ENCODE measurements at places on chromosomes 7 and 10.

GRCh38 chr10:31647861-31648260, 280.8 kb downstream of the ARHGAP12 start:
- peaks cover 42% of the 10 kb centered on the region for H3K4me1 ChIP-seq
- no peak overlapping the region for H3K27ac ChIP-seq
- H3K27me3 ChIP-seq: no peaks in the 10 kb centered on the region
- no peaks in the 10 kb centered on the region for H3K36me3 ChIP-seq
- H3K4me3 ChIP-seq: no peak overlapping the region
- DNase-seq: no peak

- H3K4me3 ChIP-seq: no peak overlapping the region
- H3K36me3 ChIP-seq: no peaks in the 10 kb centered on the region
- peaks cover 41% of the 10 kb centered on the region for H3K4me1 ChIP-seq
- no peaks in the 10 kb centered on the region for H3K27me3 ChIP-seq
Measured at GRCh38 chr10:72252972-72253371, 20.8 kb upstream of the DDIT4 start.

DNA sequence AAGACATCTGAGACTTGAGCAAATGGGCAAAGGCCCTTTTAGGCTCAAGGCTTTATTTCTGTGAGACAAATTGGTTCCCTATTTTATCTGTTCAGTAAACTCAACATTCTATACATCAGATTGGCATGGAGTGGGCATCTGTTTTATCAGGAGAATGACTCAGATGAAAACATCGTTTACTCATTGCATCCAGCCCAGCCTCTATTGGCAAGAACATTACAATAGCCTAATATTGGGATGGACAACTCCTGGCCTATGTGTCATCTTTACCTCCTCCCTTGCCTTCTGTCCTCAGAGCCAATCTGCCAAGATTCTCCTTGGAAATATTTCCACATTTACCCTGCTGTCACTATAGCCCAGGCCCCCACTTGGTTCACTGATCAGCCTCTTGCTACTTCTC, 5.5 kb upstream of the BLNK start:
- no peaks in the 10 kb centered on the region for H3K36me3 ChIP-seq
- no peaks in the 10 kb centered on the region for H3K27me3 ChIP-seq
- peak overlapping the region; percentile 21 for H3K27ac ChIP-seq
- no peak overlapping the region for H3K4me3 ChIP-seq
- DNase-seq: no peak

- H3K4me1 ChIP-seq: peaks cover 44% of the 10 kb centered on the region
- peak overlapping the region; percentile 68 for H3K27ac ChIP-seq
- H3K27me3 ChIP-seq: no peaks in the 10 kb centered on the region
- no peaks in the 10 kb centered on the region for H3K36me3 ChIP-seq
Measured at GRCh38 chr10:13775786-13776775, 189.3 kb downstream of the PRPF18 start.

DNA sequence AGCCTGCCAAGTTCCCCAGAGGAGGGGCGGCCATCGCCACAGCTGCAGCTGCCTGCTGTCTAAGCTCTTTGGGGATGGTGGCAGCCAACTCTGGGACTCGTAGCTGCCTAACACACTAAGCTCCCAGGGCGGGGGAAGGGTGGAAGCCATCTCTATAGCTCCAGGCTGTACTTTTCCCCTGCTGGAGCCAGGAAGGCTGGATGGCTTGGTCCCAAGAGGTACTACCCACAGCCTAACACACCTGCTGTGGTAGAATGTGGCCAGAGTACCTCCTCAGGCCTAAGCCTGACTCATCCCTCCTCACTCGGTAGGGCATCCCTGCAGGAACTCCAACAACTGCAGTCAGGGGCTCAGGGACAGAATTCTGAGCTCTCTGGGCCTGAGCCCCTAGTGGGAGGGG, 151.7 kb upstream of the TAC1 start:
- H3K4me3 ChIP-seq: no peak overlapping the region
- no peak overlapping the region for H3K27ac ChIP-seq
- DNase-seq: no peak
- H3K4me1 ChIP-seq: no peaks in the 10 kb centered on the region
- no peaks in the 10 kb centered on the region for H3K36me3 ChIP-seq
- no peaks in the 10 kb centered on the region for H3K27me3 ChIP-seq

Data from keratinocyte (primary cell).